OCI-M1 (cell line): ENCODE measurements at places on chromosomes 3 and 15.
A peak's percentile ranks its signal among the peaks of the same experiment; 100 is the strongest.

GRCh38 chr15:23877502-23878412, 190.7 kb upstream of the NDN start:
- peak; percentile 51 for DNase-seq

DNA sequence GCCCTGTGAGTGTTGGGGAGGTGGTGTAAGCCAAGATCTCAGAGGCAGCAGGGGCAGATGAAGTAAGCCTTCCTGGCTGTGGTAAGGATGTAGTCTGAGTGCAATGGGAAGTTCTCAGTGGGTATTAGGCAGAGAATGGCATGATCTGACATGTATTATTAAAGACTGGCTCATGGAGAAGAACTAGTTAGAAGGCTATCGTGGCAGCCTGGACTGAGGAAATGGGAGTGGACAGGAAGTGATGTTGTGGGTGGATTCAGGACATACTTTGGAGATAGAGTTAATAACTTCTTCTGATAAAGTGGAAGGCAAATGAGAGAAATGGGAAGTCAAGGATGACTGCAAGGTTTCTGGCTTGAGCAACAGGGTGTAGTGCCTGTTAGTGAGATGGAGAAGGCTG, 250.9 kb upstream of the CFAP20DC start:
- DNase-seq = peak; percentile 28

GRCh38 chr15:87736401-87736800, 520.1 kb downstream of the NTRK3 start:
- no peak for DNase-seq

DNA sequence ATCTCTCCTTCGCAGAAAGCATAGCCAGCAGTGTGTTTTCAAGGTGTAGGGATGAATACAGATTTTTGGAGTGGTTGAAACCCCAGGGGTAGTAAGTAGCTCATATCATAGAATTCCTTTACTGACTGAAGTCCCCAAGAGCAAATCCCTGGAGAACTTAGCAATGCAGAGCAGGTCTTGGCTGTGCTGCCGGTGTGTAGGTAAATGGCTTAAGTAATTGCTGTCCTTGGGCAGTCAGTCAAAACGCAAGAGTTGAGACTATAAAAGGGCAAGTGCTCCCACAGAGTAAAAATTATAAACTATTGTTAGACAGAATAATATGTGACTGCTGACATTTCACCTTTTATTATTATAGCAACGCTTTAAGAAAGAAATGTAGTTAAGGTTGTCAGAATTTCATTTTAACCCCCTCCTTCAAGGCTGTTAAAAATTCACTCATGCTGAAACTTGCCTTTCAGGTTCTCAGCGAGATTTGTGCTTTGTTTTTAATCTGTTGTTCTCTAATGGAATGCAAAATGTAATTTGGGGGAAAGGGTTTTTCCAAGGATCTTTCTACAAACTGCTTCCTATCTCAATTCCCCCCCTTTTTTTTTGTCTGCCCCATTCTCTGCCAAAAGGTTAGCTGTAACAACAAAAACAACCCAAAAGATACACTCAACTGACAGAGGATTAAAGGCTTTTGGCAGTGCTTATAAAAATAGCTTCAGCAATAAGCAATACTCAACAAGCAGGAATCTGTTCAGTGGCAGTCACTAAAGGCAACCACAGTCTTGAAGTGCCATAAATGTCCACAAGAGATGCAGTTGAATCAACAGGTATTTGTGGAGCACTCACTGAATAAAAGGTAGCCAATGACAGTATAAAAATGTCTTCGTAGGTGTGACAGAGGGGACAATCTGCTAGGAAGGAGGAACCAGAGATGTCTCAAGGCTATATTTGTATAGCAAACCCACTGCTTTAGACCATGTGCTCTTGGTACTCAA, 105.3 kb downstream of the THRB start:
- DNase-seq = no peak

DNA sequence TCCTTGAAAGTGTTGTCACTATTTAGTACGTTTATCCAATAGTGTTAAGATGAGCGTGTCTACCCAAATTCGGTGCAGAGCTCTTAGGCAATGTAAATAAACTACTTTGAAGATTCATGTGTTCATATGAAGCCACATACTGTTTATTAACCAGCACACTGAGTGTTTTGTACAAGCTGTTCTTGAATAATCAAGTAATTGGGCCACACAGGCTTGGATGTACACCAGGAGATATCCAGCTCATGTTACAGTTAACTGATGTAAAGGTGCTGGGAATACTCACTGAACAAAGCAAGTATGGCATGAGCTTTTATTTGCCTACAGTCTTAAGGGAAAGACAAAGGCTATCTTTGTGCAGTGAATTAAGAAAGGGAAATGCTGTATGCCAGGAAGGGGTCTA, 632 bp upstream of the DHX36 start:
- peak; percentile 49 for DNase-seq
